ENCODE measurements at places on chromosomes 6 and 20. TPM values are rescaled to one million over a fixed set of nuclear protein-coding genes. Genes with fewer than 3 reads are reported as not detected.

GRCh38 chr20:17838921-17839320 lies 129.7 kb downstream of the SNX5 start:
- no peak overlapping the region for H3K4me3 ChIP-seq
- H3K27me3 ChIP-seq = peaks cover 8% of the 10 kb centered on the region
- peaks cover 9% of the 10 kb centered on the region for H3K4me1 ChIP-seq
- H3K36me3 ChIP-seq = no peaks in the 10 kb centered on the region
- no peak for DNase-seq
- no peak overlapping the region for H3K27ac ChIP-seq

Gene FAM50B
- 8.6 TPM for total RNA-seq

DNA sequence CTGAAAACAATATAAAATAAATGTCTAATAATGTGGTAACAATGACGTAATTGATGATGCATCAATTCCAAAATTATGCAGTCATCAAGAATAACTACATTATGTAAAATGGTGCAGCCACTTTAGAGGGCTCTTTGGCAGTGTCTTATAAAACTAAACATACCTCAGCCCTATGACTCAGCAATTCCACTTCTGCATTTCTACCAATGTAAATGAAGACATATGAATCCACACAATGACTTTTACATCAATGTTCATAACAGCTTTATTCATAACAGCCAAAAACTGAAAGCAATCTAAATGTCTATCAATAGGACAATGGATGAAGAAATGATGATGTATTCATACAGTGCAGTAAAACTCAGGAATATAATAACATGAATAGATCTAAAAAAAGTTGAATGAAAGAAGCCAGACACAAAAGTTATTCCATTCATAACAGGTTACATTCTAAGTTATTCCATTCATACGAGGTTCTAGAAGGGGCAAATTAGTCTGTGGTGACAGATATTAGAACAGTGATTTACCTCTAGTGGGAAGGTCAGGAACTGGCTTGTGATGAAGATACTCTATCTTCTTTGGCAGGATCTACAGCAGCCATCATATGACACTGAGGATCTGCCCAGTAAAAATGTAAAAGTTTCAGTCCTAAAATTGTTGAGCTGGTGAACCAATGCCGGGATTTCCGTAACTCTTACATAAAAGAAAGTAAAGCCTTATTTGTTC lies 396.1 kb downstream of the PLCB1 start:
- no peak for DNase-seq
- no peaks in the 10 kb centered on the region for H3K36me3 ChIP-seq
- H3K27ac ChIP-seq = no peak overlapping the region

- no peak overlapping the region for H3K27ac ChIP-seq
- no peaks in the 10 kb centered on the region for H3K27me3 ChIP-seq
- peak overlapping the region; percentile 47 for H3K4me3 ChIP-seq
Observed at GRCh38 chr6:157034436-157035230, 257.5 kb downstream of the ARID1B start.

Gene STMND1
- total RNA-seq = not detected

Gene OXT
- not detected for total RNA-seq

Gene PDYN
- not detected for total RNA-seq

GRCh38 chr6:37033819-37034795 lies 28.7 kb downstream of the FGD2 start:
- no peaks in the 10 kb centered on the region for H3K27me3 ChIP-seq
- peaks cover 36% of the 10 kb centered on the region for H3K36me3 ChIP-seq
- DNase-seq = no peak
- H3K27ac ChIP-seq = peak overlapping the region; percentile 90

GRCh38 chr6:42354702-42355101 lies 97.0 kb downstream of the TRERF1 start:
- H3K27ac ChIP-seq = no peak overlapping the region
- H3K4me3 ChIP-seq = no peak overlapping the region
- peaks cover 6% of the 10 kb centered on the region for H3K36me3 ChIP-seq
- H3K27me3 ChIP-seq = no peaks in the 10 kb centered on the region
- peaks cover 8% of the 10 kb centered on the region for H3K4me1 ChIP-seq

Gene EMILIN3
- not detected for total RNA-seq

GRCh38 chr6:3114377-3114776 lies 4.1 kb upstream of the BPHL start:
- no peak overlapping the region for H3K4me3 ChIP-seq
- H3K4me1 ChIP-seq = peaks cover 20% of the 10 kb centered on the region
- H3K27ac ChIP-seq = no peak overlapping the region
- DNase-seq = no peak
- H3K36me3 ChIP-seq = peaks cover 41% of the 10 kb centered on the region

DNA sequence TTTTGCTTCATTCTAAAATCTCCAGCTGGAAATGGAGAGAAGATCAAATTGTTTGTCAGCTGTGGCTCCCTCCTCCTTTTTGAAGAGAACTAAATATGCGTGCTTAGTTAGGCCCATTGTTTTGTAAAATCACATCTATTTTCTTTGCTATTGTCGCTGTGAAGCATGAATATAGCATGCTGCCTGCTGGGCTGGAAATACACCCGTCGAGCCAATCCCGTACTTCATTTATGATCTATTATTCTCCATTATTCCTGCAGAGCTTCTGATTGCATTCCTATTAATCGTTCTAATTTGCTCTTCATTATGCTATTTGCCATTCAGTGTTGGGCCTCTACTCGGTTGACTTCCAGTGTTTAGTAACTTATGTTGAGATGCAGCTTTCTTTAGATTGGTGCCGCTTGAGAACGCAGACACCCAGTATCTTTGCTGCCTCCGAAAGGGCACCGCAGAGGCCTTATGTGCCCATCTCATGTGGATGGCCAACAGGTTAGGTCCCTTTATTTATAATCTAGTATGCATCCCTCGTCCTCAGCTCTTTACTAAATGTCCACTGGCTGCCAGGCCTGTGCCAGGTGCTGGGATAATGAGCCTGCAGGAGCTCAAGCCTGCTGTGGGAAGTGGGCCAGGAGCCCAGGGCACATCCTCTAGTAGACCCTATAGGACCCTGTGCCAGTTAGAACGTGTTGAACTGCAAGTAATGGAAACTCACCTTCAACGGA lies 45.6 kb downstream of the FAM50B start:
- no peak for DNase-seq
- H3K27ac ChIP-seq = no peak overlapping the region
- no peaks in the 10 kb centered on the region for H3K36me3 ChIP-seq
- H3K4me3 ChIP-seq = no peak overlapping the region
- no peaks in the 10 kb centered on the region for H3K4me1 ChIP-seq

- no peaks in the 10 kb centered on the region for H3K27me3 ChIP-seq
- H3K27ac ChIP-seq = no peak overlapping the region
- H3K36me3 ChIP-seq = no peaks in the 10 kb centered on the region
- no peak for DNase-seq
- H3K4me3 ChIP-seq = no peak overlapping the region
- no peaks in the 10 kb centered on the region for H3K4me1 ChIP-seq
Observed at GRCh38 chr20:61938839-61939690, 126.6 kb downstream of the TAF4 start.
